ENCODE measurements at places on chromosomes 12 and 14.
A peak's percentile ranks its signal among the peaks of the same experiment; 100 is the strongest.

GRCh38 chr14:35211067-35211466 is 81.1 kb upstream of the PSMA6 start:
- DNase-seq = no peak

DNA sequence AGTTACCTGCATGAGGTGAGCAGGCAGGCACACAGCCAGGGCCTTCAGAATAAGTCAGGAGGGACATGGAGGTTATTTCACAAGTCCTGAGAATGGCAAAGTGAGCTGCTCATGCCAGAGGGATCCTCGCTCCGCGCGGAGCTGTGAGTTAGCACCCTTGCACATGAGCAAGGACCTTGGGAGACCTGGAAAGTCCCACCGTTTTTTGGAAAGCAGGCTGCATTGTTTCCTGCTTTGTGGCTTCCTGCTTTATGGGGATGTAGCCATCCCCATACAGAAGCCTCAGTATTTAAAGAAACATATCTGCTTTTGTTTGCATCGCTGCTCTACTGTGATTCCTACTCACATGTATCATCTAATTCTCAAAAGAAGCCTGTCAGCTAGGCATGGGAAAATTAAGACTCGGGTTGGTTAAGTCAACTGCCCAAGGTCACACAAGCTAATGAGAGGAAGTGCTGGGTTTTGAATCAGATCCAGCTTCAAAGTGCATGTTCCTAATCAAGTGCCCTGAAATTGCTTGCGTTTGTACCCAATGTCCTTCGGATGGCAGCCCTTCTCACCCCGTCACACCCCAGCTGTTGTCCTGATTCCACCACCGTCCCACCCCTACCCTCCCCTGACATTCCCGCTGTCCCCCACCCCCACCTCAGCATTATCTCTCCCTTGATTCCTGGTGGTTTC is 106.2 kb downstream of the CRACR2A start:
- no peak for DNase-seq

DNA sequence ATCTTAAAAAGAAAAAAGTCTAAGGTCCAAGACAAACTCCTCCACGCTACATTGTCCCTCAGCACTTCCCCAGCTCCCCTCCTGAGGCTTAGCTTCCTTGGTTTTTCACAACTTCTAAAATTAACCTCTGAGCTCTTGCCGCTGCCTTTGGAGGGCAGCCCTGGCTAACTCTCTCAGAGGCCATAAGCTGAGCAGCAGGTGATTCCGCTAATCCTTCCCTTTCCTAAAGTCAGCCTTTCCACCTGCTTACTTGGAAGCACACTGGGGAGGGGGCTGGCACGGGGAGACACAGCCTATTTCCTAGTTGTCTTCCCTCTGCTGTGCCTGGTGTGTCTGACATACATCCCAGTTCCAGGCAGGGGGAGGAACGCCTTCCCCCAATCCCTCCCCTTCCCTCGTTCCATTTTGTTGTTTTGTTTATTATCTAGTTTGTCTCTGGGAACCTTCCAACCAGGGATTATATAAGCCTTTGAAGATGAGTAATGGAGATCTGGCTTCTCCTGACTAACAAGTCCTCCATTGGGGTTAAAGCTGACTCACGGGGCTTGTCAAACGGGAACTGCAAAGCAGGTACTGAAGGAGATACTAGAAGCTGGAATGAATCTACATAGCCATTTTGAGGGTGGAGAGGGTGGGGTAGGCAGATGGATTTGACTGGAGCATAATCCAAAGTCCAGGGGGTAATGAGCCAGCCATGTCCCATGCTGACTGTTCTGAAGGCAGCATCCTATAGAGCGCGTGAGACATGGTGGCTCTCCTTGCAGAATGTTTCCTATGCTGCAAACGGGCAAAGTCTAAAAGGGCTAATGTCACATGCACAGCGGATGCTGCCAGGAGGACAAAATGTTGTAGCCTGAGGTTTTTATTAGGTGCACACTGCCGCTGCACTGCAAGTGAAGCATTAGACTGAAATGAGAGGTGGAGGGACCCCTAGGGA is 230.8 kb downstream of the FOXN3 start:
- no peak for DNase-seq

GRCh38 chr12:52517005-52517835 is 3.0 kb downstream of the KRT5 start:
- no peak for DNase-seq

- no peak for DNase-seq
These were observed 230.5 kb downstream of the ETNK1 start for GRCh38 chr12:22855456-22855855.

DNA sequence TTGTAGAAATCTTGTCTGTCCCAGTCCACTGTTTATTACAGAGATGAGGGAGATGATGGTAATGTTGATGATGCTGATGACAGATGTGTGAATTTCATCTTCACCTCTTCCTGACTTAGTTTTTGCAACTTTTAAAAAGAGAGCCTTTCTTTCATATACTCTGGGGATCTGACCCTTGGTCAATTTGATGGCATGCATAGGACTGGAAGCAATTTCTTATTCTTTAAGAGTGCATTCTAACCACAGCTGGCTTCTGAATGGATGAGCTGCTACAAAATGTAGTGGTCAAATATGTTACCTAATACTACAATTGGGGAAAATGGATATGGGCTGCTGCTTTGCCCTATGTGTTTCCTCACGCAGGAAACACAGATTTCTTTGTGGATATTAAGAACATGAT is 80.8 kb downstream of the MYRFL start:
- no peak for DNase-seq

DNA sequence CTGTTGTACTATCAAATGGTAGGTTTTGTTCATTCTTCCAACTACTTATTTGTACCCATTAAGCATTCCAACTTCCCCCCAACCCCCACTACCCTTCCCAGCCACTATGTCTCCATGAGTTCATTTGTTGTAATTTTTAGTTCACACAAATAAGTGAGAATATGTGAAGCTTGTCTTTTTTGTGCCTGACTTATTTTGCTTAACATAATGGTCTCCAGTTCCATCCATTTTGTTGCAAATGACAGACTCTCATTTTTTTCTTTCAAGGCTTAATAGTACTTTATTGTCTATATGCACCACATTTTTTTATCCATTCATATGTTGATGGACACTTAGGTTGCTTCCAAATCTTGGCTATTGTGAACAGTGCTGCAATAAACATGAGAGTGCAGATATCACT is 86.2 kb downstream of the ALG10B start:
- no peak for DNase-seq

DNA sequence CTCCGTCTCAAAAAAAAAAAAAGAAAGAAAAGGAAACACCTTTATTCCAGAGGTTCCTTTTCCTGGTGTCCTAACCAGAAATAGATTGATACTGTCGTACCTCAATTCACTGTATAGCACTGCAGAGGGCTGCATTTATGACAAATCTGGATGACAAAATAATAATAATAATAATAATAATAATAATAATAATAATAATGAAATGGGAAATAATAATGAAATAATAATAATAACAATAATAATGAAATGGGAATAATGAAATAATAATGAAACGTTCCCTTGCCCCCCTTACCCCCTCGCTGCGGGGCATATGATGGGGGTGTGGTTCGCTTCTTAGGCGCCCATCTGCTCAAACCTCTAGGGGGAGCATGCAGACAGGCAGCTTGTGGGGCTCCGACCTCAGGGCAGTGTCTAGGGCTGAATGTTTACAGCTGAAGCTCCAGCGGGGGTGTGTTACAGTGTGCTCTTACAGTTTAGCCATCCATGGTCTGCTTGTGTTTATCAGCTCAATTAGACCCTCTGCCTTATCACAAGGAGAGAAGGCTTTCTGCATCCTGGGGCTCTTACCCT is 1088.3 kb upstream of the SEL1L start:
- peak; percentile 11 for DNase-seq

GRCh38 chr14:56412468-56413434 is 166.8 kb upstream of the TMEM260 start:
- DNase-seq = no peak

DNA sequence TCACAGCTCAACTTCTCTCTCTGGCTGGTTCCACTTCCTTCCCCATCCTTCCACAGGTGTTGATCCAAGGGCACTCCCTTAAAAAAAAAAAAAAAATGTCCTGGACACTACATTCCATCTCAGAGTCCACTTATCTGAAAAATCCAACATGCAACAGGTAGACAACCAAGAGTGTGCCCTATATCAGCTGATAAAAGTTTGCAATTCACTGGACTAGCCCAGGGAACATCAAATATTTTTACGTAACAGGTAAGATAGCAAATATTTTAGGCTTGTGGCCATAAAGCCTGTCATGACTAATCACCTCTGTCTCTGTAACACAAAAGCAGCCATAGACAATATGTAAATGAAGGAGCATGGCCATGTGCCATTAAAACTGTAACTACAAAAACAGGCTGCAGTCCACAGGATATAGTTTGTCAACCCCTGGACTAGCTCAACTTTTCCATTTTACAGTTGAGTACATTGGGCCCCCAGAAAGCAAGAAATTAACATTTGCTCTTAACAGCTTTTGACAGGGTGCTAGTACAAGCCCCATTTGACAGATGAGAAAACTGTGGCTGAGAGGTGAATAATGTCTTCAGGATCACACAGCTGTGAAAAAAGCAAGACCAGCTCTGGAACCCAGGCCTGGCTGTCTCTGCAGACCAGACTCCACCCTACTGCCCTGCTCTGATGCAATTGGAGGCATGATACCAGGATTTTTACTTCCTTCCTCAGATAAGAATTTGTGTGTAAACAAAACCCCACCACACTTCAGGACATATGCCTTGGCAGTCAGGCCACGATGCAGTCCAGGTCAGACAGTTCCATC is 68.9 kb downstream of the CMKLR1 start:
- DNase-seq = peak; percentile 13

- no peak for DNase-seq
These were observed 6.7 kb upstream of the C12orf50 start for GRCh38 chr12:88035907-88036289.

GRCh38 chr12:97148941-97149559 is 242.0 kb downstream of the NEDD1 start:
- peak; percentile 73 for DNase-seq

GRCh38 chr12:92550254-92550653 is 152.5 kb upstream of the PLEKHG7 start:
- no peak for DNase-seq

GRCh38 chr14:65872536-65872935 is 460.0 kb downstream of the FUT8 start:
- no peak for DNase-seq

- no peak for DNase-seq
These were observed 82.7 kb downstream of the KTN1 start for GRCh38 chr14:55662752-55663151.

GRCh38 chr12:75354011-75354410 is 19.5 kb downstream of the GLIPR1L1 start:
- DNase-seq = no peak

DNA sequence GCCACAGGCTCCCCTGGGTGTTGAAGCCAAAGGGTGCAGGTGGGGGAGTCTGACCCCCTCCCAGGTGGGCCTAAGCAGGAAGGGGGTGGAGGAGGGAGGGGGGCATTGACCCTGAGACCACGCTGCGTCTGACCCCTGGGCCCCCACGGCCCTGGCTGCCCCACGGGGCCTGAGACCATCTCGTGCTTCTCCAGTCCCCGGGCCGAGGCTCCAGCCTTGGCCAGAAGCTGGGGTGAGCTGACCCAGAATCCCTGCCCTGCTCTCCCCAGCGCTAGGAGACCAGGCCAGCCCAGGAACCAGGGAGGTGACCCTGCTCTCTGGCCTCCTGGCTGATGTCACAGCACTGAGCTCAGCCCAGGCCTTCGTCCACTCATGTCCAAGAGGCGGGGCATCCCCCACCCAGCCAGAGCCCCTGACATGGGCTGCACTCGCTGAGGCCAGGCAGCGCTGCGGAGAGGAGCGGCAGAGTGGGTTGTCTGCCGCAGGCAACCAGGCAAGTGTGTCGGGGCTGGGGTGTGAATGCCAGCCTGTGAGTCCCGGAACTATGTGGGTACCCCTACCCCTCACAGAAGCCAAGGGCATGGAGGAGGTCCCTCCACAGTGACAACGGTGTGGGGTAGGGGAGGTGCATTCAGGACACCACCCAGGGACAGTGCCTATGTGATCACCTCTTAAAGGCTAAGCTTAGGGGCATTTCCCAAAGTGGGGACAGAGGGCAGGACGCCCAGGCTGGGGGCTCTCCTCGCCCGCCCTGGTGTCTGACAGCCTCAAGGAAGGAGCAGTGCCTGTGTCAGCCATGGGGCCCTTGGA is 6.3 kb downstream of the TRMT61A start:
- no peak for DNase-seq

- DNase-seq = no peak
These were observed 207.6 kb downstream of the BCL11B start for GRCh38 chr14:99064262-99064954.

- no peak for DNase-seq
These were observed 58.8 kb downstream of the CHGA start for GRCh38 chr14:92981726-92982125.

DNA sequence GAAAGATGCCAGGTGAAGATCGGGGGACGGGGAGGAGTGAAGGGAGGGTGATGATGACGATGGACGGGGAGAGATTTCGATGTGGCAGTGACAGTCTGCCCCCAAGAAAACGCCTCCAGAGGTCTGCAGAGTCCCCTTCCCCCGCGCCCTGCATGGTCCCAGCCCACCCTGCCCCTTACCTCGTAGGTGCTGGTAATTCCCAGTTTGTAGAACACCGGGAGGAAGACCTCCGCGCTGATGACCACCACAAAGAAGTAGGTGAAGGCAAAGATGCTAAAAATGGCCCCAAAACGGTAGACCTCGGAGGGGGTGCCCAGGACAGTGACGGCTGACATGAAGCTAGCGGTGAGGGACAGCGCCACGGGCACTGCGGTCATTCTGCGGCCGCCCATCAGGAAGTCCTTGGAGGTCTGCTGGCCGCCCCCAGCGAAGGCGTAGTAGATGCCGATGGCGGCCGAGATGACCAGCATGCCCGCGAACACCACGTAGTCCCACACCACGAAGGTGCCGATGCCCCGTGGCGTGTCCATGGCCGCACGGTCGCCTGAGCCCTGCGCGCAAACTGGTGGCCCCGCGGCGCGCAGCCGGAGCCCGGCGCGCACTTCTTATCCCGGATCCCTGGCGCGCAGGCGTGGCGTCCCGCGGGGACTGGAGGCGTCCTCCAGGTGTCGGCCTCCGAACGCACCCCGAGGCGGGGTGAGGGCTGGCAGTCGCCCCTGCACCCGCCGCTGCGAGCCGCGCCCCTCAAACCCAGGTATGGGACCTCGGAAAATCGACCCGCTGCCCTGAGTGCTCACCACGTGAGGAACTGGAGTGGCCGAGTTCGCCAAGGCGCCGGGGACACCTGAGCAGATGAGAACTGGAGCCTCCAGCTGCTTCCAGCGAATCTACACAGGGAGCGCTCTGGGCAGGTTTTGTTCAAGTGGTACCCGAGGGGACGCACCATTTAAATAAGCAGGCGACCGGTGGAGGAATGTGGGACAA is at the start of gene SLC5A8:
TSS of gene SLC5A8 (minus strand) at position 920 of the 984 bp plus-strand sequence. CDS start at position 530, 390 bp downstream.
- no peak for DNase-seq

DNA sequence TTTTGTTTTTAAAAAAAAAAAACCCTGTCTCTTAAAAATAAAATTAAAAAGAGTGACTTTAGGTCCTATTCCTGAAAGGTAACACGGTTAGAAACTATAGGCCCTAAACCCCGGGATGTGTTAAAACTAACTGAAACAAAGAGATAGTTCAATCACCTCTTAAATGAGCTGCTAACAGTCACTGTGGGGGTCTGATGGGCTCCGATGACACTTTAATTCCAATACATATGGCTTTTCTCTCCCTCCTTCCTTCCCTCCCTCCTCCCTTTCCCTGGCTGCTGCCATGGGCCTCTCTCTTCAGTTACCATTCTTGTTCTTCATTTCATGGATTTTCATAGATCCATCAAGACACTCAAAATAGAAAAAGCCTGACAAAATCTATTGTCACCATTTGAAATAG is 76.6 kb downstream of the RNF34 start:
- DNase-seq = no peak

GRCh38 chr12:16788506-16789203 is 182.7 kb upstream of the LMO3 start:
- no peak for DNase-seq
